Left lung (tissue), 14 donors: ENCODE measurements at places on chromosomes 13 and 19. TPM values are rescaled to one million over a fixed set of nuclear protein-coding genes. Genes with fewer than 3 reads are reported as not detected.

The USHBP1 gene
- 9.2 TPM for total RNA-seq

DNA sequence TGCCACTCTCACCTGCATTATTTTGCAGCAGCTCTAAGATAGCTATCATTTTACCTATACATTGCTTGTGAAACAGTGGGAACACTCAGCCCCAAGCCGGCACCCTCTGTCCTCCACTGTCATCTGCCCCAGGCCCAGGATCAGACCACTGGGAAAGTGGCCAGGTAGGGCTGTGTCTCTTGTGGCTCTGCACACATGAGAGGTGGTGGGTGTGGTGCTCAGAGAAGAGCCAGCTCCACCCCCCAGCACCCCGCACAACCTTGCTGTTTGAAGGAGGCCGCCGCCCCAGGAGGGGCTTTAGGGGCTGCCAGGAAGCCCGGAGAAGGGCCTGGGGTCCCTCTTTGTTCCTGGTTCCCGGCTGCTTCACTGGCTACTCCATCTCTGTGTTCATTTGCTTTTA is 26.6 kb downstream of the PPP1R37 start:
- H3K27ac ChIP-seq, result no peak overlapping the region
- no peak for DNase-seq
- H3K4me3 ChIP-seq, result no peak overlapping the region

The FTL gene
- total RNA-seq, result 9,329 TPM

- H3K36me3 ChIP-seq, result no peaks in the 10 kb centered on the region
- H3K4me3 ChIP-seq, result no peak overlapping the region
- peaks cover 49% of the 10 kb centered on the region for H3K4me1 ChIP-seq
- no peaks in the 10 kb centered on the region for H3K27me3 ChIP-seq
- no peak overlapping the region for H3K27ac ChIP-seq
Observed at GRCh38 chr19:18646535-18647370, 9.9 kb downstream of the KLHL26 start.

The CILP2 gene
- total RNA-seq, result 17.8 TPM

- DNase-seq, result no peak
- no peaks in the 10 kb centered on the region for H3K4me1 ChIP-seq
- H3K36me3 ChIP-seq, result no peaks in the 10 kb centered on the region
- no peaks in the 10 kb centered on the region for H3K27me3 ChIP-seq
Observed at GRCh38 chr13:71621174-71622124, 245.6 kb downstream of the DACH1 start.

GRCh38 chr19:12886969-12887747 is at the start of gene KLF1:
TSS of gene KLF1 (minus strand) at chr19:12887201. CDS start at chr19:12887140, 61 bp downstream.
- H3K36me3 ChIP-seq, result no peaks in the 10 kb centered on the region
- H3K4me3 ChIP-seq, result no peak within 1 kb of the TSS
- DNase-seq, result no peak
- H3K4me1 ChIP-seq, result peaks cover 7% of the 10 kb centered on the region
- no peak within 1 kb of the TSS for H3K27ac ChIP-seq

DNA sequence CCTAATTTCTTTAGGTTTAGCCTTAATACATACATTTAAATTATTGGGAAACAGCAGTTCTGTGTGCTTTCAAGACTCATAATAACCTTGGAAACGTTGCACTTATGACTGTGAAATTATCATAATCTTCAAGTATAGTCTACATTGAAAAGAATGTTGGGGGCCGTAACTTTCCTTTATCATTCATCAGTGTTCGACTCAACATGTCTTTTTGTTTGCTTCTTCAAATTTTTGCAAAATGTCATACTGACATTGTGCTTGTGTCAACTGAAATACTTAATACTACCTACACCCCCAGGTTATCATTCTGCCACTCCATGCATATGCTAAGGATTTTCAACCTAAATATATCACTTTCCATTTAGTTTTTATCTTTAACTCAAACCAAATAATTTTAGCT is 1562.9 kb downstream of the OLFM4 start:
- no peaks in the 10 kb centered on the region for H3K27me3 ChIP-seq
- no peak overlapping the region for H3K27ac ChIP-seq
- H3K36me3 ChIP-seq, result no peaks in the 10 kb centered on the region
- no peak for DNase-seq
- no peaks in the 10 kb centered on the region for H3K4me1 ChIP-seq

DNA sequence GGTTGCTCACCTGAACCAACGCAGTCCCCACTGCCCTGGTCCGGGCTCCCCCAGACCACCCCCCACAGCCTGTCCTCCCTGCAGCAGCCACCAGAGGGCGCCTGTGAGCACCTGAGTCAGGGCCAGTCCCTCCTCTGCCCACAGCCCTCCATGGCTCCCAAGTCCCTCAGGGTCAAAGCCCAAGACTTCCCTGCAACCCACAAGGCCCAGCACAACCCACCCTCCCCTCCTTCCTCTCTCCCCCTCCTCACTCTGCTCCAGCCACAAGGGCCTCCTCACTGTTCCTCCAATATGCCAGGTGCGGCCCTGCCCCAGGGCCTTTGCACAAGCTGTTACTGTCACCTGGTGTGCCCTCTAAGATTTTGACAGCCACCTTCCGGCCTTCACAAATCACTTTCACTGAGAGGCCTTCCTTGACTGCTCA is 10.9 kb downstream of the GNA15 start:
- H3K27ac ChIP-seq, result peak overlapping the region; percentile 76
- peaks cover 37% of the 10 kb centered on the region for H3K36me3 ChIP-seq

The SIGLEC5 gene
- total RNA-seq, result 11.0 TPM

GRCh38 chr13:108963276-108963810 is 333.9 kb downstream of the MYO16 start:
- H3K27ac ChIP-seq, result no peak overlapping the region
- no peaks in the 10 kb centered on the region for H3K27me3 ChIP-seq
- DNase-seq, result no peak
- no peaks in the 10 kb centered on the region for H3K36me3 ChIP-seq
- H3K4me3 ChIP-seq, result no peak overlapping the region
- no peaks in the 10 kb centered on the region for H3K4me1 ChIP-seq

DNA sequence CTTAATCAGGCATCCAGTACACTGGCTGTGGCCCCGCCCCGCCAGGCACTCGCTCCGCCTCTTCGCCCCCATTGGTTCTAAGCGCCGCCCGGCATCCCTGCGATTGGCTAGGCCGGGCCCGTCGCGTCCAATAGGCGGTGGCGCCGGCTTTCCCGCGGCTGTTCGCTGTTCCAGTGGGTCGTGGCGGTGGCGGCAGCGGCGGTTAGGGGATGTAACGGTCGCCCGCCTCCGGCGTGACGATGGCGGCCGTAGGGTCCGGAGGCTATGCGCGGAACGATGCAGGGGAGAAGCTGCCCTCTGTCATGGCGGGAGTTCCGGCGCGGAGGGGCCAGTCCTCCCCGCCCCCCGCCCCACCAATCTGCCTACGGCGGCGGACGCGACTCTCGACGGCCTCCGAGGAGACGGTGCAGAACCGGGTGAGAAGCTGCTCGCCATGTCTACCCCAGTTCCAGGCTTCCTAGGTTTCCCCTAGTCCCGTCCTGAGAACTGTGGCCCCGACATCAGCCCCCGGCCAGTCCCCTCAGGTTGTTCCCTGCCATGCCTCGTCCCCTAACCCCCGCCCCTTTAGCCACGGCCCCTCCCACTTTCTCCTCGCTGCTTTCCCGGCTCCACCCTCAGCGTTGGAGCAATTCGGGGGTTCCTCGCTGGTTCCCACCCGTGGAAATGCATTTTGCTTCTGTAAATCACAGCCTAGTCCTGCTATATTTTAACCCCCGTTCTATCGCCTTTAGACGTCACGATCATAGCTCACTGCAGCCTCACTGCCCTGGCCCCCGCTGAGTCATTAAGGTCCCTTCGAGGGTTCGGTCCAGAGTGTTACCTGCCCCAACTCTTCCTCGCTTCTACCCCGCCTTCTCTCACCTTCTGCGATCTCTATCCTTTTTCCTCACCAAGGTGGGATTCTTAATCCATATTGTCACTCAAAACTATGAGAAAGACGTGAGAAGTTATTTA is at the start of gene WDR62:
TSS of gene WDR62 (plus strand) at position 165 of the 954 bp plus-strand sequence. CDS start at position 240, 75 bp downstream.
- H3K36me3 ChIP-seq, result peaks cover 2% of the 10 kb centered on the region
- H3K27ac ChIP-seq, result peak within 1 kb of the TSS; percentile 97
- H3K4me1 ChIP-seq, result peaks cover 27% of the 10 kb centered on the region

The GPR12 gene
- total RNA-seq, result not detected

DNA sequence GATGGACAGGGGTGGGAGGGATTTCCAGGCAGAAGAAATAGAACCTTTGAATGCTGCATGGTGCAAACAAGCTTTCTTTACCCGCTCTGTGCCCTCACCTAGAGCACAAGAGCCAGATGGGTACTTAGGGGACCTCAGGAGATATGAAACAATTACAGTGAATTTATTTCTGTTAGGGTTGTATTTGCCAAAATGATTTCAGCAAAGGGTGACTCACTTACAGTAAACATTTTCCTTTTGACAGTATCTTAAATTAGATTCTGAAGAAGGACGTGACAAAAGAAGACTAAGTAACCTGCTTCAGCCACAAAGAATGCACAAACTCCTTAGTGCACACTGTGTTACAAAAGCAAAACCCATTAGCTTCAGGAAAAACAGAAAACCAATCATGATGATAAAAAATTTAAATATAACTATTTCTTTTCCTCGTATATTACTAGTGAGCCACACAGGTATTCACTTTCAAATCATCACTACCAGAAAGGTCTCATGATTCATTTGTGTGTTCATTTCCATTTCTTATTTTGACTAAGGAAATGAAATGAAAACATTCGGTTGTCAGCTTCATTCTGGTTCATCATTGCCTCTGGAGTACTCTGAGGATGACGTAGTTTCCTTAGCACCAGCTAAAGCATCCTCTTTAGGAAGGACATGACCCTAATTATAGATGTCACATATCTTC is 158.8 kb downstream of the NHLRC3 start:
- H3K36me3 ChIP-seq, result no peaks in the 10 kb centered on the region
- no peaks in the 10 kb centered on the region for H3K27me3 ChIP-seq
- no peak overlapping the region for H3K4me3 ChIP-seq
- H3K27ac ChIP-seq, result peak overlapping the region; percentile 26
- no peaks in the 10 kb centered on the region for H3K4me1 ChIP-seq
- no peak for DNase-seq

The ATP4B gene
- not detected for total RNA-seq

The IL12RB1 gene
- 5.4 TPM for total RNA-seq

The SBK3 gene
- total RNA-seq, result 0.50 TPM

DNA sequence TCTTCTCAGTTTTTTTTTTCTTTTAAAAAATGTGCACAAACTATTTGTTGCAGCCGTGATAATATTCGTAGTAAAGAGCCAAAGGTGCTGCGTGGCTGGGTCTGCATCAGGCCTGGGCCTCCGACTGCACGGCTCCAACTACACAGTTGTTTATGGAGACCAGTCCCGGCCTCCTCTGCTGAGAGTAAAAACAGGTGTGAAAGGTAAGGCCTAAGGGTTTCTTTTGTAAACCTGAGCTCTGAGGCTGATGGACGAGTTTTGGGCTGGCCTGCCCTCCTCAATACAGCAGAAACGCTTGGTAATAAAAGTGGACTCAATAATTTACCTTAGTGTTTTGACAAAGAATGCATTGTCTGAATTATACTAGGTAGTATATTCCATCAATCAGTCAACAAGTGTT is 3.9 kb downstream of the MBNL2 start:
- no peaks in the 10 kb centered on the region for H3K36me3 ChIP-seq
- peak overlapping the region; percentile 98 for H3K27ac ChIP-seq
- no peak overlapping the region for H3K4me3 ChIP-seq
- H3K4me1 ChIP-seq, result peaks cover 23% of the 10 kb centered on the region

DNA sequence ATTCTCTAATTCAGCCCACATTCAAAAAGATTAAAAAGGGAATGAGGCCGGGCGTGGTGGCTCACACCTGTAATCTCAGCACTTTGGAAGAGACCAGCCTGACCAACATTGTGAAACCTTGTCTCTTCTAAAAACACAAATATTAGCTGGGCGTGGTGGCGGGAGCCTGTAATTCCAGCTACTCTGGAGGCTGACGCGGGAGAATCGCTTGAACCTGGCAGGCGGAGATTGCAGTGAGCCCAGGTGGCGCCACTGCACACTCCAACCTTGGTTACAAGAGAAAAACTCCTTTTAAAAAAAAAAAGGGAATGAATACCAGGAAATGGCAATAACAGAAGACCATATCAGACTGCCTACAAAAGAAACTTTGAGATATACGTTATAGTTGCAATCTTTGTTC is 1244.5 kb downstream of the PCDH9 start:
- no peaks in the 10 kb centered on the region for H3K4me1 ChIP-seq
- no peak overlapping the region for H3K27ac ChIP-seq
- no peaks in the 10 kb centered on the region for H3K36me3 ChIP-seq

DNA sequence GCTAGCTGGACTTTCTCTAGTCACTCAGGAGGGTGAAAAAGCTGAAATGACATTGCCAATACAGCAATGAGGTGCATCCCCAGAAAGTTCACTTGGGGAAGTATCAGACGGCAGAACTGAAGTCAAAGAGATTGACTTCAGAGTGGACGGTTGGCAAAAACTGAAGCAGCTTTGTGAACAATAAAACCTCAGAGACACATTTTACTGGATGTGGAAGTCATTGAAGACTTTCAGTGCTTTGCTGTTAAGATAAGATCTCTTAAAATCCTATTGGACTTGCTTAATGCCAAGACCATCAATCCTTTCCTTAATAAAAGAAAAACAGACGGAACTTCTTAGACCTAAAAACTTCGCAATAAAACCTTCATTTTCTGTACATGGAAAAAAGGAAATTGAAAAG is 103.7 kb downstream of the ABCC4 start:
- no peak overlapping the region for H3K4me3 ChIP-seq
- no peaks in the 10 kb centered on the region for H3K27me3 ChIP-seq
- H3K4me1 ChIP-seq, result no peaks in the 10 kb centered on the region
- no peak overlapping the region for H3K27ac ChIP-seq
- no peak for DNase-seq

- DNase-seq, result no peak
- no peak overlapping the region for H3K27ac ChIP-seq
- no peaks in the 10 kb centered on the region for H3K36me3 ChIP-seq
- no peak overlapping the region for H3K4me3 ChIP-seq
- no peaks in the 10 kb centered on the region for H3K4me1 ChIP-seq
Observed at GRCh38 chr13:44045180-44045562, 165.5 kb downstream of the LACC1 start.

The ANKLE1 gene
- total RNA-seq, result 0.55 TPM
